ENCODE measurements at places on chromosomes 11 and 22. TPM values are rescaled to one million over a fixed set of nuclear protein-coding genes. Genes with fewer than 3 reads are reported as not detected.

- DNase-seq = no peak
Measured at GRCh38 chr11:27696115-27696514, 4.1 kb downstream of the BDNF start.

DNA sequence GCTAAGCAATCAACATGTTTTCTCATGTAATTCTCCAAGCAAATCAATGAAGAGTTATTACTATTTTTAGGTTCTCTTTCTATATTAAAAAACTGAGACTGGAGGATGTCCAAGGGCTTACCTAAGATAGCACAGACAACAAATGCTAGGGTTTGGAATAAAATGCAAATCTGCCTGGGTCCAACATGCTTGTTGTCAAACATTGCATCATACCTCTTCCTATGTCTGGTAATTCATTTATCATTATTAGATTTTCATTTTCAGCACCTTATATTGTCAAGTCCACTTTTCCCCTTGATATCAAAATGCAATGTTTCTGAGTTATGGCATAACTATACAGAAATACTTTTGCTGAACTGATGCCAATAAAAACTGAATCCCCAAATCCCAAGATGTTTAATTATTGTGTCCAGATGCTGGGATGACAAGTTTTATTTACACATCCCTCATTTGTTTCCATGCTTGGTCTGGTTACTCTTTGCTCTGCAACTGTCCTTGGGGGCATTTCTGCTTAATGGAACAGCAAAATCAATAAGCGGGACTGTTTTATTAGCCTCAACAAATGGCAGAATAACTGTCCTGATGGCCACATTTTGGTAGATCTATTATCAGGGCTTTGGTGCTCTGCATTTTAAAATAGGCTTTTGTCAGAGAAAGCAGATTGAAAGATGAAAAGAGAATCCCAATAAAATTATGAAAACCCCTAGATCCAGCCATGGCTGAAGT lies 86.0 kb downstream of the C11orf87 start:
- DNase-seq = no peak

- DNase-seq = no peak
Measured at GRCh38 chr11:76265771-76266241, 59.5 kb upstream of the WNT11 start.

Gene DUSP18
- total RNA-seq = 5.6 TPM

Gene RAB38
- total RNA-seq = 20.4 TPM

- DNase-seq = no peak
Measured at GRCh38 chr11:84398017-84398626, 1112.0 kb upstream of the CCDC90B start.

Gene CNIH2
- total RNA-seq = 1.9 TPM

Gene PGGHG
- 209 TPM for total RNA-seq

Gene WBP2NL
- total RNA-seq = 0.37 TPM

DNA sequence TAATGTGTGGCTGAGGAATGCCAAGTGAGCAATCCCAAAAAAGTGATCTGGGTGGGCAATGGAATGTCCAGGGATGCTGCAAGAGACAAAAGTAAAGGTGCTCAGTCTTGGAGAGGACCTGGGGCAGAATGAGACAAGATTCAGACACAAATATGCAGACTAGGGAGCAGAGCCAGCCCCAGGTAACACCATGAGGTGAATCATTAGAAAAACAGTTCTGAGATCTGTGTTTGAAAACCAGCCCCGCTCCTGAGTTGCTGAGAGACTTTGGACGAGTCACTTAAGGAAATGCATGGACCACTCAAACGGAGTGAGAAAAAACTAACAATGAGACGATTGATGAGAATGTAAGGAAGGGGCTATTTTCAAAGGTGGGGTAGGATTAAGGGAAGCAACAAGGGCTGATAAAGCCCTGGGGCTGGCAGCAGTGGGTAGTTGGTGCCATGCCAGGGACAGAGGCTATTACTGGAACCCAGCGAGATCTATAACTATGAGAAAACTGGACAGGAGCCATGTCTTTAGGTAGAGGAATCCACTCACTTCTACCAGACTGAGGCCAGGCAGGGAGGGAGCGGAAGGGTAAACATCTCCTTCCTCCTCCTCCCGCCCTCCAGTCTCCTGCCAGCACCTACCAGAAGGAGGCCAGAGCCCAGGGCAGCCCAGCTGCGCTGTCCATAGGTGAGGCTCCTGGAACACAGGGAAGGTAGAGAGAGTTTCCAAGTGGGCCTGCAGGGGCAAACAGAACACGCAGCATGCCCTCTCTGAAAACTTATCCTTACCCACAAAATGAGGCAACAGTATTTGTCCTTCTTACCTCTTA lies 130.4 kb upstream of the TEAD1 start:
- DNase-seq = no peak

Gene C1QTNF5
- total RNA-seq = not detected

Gene GPHA2
- total RNA-seq = not detected

- DNase-seq = no peak
Measured at GRCh38 chr11:108495326-108495725, 2.9 kb downstream of the POGLUT3 start.

- DNase-seq = no peak
Measured at GRCh38 chr11:44029507-44029845, 18.3 kb upstream of the ACCSL start.

DNA sequence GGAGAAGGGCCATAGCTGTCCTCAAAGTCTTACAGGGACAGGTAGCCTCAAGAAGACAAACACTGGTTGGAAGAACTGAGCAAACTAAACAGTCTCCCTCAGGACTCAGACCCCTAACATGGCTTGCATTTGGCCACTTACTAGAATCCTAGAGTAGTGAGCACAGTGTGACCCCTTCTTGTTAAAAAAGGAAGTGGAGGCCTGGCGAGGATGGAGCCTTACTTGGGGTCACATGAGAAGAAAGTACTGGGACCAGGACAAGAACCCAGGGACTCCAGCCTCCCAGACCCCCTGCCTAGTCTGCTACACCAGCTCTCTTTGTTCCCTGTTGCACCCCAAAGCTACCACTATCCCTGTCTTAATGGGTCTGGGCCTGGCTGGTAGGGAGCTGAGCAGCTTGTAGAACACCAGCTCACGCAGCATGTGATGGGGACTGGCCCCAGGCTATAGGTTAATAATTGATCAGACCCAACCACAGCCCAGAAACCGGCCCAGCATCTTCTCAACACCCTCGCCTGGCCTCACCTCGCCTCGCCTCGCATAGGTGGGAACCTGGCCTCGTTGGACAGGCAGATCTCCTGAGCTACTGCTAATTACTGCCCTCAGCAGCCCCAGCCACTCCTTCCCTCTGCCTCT lies 17.6 kb downstream of the DGAT2 start:
- DNase-seq = no peak

DNA sequence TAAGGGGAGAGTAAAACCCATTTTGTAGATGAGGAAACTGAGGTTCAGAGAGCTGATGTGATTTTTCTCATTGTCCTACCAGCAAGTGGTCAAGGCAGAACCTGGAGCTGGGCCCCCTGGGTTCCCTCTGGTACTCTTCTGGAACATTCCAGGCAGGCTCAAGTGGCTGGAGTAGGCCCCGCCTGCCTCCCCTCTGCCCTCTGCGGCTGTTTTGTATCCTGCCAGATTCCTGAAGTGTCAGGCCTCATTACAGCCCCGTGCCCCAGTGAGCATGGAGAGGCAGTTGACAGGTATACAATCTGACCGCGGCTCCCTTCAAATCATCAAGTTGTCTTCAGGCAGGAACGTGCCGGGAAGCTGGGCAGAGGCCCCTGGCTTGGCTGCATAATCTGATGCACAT lies 94.6 kb upstream of the CD82 start:
- no peak for DNase-seq

DNA sequence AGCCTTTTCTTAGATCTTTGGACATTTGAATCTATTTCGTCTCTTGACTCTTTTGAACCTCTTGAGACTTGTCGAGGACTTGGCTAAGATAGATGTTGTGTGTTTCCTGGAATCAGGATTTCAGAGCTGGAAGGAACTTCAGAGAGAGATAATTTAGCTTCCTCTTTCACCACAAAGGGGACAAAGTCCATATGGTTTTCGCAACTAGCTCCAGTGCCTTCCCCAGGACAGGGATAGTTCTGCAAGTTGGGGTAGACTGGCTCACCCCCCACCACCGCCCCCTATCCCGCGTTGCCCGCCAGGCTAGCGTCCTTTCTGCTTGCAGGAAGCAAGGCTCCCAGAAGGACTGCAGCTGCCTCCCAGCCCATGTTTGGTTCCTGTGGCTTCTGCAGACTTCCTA lies 75.7 kb upstream of the MYO18B start:
- DNase-seq = no peak

DNA sequence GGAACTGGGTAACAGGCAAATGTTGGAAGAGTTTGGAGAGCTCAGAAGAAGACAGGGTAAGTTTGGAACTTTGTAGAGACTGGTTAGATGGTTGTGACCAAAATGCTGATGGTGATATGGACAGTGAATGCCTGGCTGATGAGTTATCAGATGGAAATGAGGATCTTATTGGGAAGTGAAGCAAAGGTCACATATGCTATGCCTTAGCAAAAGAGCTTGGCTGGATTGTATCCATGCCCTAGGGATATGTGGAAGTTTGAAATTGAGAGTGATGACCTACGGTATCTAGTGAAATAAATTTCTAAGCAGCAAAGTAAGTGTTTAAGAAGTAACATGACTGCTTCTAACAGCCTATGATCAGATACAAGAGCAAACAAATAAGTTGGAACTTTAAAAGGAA lies 17.8 kb downstream of the BBOX1 start:
- DNase-seq = no peak

- DNase-seq = no peak
Measured at GRCh38 chr11:12802418-12803085, 128.3 kb downstream of the TEAD1 start.

DNA sequence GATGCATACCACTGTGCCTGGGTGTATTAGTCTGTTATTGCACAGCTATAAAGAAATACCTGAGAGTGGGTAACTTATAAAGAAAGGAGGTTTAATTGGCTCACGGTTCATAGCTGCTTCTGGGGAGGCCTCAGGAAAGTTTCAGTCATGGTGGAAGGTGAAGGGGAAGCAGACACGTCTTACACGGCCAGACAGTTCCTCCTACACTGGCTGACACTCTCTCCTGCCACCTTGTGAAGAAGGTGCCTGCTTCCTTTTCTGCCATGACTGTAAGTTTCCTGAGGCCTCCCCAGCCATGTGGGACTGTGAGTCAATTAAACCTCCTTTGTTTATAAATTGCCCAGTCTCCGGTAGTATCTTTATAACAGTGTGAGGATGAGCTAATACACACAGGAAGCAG lies 33.6 kb upstream of the CD81 start:
- DNase-seq = no peak

GRCh38 chr11:62925308-62925707 lies 4.1 kb upstream of the CHRM1 start:
- no peak for DNase-seq

Gene FGF3
- total RNA-seq = not detected

- no peak for DNase-seq
Measured at GRCh38 chr11:16512899-16513241, 156.5 kb upstream of the SOX6 start.

DNA sequence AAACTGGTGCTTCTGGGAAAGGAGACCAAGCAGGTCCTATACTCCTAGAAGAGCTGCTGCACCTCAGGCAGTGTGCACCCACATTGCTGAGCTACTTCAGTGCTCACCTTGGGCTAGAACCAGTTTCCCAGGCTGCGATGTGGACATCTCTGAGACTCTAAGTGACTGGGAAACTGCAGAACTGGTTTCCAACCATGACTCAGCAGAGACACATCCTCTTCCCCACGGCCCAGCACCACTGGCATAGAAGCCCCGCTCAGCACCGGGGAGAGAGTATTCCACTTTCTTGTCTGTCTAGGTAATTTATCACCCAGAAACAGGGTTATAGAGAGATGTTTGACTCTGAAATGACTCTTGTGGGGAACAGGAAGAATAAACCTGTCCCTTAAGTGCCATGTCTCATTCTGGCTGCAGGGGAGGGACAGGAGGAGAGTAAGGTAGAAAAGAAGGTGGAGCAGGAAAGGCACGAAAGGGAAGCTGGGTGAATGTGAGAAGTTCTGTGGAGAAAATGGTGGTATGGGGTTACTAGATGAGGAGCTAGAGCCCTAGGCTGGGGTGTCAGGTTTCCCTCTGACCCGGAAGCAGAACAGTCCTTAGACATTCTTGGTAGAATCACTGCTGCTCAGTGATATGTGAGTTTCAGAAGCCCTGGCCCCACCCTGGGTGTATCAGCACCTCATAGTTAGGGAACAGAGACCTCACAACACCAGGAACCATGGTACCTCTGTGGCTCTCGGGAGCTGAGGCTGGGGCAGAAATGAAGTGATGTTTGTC lies 340.4 kb upstream of the NCAM1 start:
- no peak for DNase-seq

GRCh38 chr11:16833026-16833425 lies 94.6 kb downstream of the C11orf58 start:
- DNase-seq = no peak

Gene EIF1AD
- total RNA-seq = 56.8 TPM

GRCh38 chr11:103652013-103652412 lies 384.4 kb upstream of the DDI1 start:
- DNase-seq = no peak

DNA sequence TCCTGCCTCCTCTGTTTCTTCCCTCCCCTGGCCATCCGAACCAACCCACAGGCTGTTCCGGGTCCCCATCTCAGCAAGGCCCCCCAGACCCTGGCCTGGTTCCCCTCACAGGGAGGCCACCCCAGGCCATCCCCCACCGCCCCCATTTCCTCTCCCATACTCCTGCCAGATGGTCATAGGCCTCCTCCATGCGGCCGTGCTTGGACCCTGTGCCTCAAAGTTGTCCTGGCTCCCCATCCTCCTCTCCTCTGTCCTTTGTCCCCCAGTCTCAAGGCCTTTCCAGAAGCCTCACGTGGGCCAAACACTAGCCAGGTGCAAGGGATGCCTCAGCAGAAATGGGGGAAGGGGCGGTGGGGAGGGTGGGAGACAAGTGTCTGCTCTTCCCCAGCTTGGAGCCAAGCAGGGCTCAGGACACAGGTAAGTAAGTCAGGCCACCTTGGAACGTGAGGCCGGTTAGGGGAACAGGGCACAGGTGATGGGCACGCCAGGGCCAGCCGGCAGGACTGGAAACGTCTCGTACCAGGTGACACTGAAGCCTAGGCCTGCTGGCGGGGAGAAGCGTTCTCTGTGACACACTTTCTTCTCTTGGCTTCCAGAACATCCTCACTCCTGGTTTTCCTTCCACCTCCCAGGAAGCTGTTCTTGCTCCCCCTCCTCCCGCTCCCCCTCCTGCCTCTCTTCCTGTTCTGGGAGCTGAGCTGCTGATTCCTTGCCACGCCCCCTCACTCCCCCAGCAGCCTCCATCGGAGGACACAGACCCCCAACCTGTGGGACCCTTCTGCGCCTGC lies 31.5 kb upstream of the SLC22A12 start:
- DNase-seq = no peak

DNA sequence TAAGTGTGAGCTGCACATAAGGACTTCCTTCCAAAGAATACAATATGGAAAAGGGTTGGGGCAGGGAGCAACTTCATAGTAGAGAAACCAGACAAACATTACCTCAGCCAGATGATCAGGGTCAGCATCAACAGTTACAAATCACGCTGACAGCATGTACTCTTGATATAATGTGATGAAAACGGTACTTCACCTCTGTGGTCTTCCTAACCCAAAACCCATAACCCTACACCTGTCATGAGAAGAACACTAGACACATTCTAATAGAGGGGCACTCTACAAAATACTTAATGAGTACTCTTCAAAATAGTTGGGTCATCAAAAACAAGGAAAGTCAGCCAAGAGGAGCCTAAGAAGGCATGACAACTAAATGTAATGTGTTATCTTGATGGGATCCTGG lies 43.9 kb downstream of the RRAS2 start:
- DNase-seq = no peak

Gene PKNOX2
- not detected for total RNA-seq
